Vagina (tissue), 2 donors: ENCODE measurements at places on chromosomes 6 and 20. TPM values are rescaled to one million over a fixed set of nuclear protein-coding genes. Genes with fewer than 3 reads are reported as not detected.

DNA sequence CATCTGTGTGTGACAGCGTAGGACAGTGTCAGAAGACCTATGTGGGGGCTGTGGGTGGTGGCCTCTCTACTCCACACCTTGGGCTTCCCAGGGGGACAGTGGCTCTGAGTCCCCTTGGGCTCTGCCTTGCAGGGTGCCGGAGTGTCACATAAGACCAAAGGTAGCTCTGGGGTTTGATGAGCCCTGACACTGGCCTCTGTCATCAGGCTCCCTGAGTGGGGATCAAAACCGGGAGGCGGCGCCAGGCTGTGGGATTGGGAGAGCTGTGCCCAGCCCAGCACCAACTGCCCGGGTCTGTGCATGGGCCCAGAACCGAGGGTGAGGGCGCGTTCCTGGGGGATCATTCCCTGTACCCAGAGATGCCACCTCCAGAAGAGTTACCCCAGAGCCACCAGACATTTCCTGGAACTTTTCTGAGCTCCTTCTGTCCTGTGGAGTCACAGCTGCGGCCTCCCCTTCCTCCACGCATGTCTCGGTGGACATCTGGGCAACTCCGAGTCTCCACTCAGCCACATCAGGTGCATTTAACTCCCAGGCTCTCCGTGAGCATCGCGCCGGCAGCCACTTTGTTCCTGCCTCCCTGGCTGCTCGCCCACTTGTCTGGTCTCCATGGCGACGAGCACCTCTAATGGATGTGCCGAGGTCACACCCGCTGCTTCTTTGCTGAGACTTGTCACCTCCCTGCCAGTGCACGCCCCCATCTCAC lies 94.7 kb downstream of the TMEM242 start:
- no peak for DNase-seq
- H3K27ac ChIP-seq = no peak overlapping the region
- no peaks in the 10 kb centered on the region for H3K4me1 ChIP-seq

DNA sequence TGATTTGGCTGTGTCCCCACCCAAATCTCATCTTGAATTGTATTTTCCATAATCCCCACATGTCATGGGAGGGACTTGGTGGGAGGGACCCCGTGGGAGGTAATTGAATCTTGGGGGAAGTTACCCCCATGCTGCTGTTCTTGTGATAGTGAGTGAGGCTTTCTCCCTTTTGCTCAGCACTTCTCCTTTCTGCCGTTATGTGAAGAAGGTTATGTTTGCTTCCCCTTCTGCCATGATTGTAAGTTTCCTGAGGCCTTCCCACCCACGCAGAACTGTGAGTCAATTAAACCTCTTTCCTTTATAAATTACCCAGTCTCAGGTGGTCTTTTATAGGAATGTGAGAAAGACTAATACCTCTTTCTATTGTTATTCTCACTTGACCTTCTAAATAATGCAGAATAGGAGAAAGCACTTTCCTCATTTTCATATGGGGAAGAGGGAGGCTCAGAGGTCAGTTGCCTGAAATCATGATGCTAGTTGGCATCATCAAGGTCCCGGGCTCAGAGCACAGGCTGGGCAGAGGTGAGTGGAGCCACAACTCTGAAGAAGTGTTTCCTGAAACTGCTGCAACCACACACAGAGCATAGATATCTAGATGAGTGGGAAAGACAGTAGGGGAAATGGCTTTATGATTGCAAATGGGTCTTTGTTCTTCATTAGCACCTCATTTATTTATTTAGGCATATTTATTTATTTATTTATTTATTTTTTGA lies 191.0 kb downstream of the QKI start:
- H3K4me1 ChIP-seq = no peaks in the 10 kb centered on the region
- no peaks in the 10 kb centered on the region for H3K36me3 ChIP-seq
- H3K4me3 ChIP-seq = no peak overlapping the region

KCNQ2 gene
- total RNA-seq = 1.2 TPM

DNA sequence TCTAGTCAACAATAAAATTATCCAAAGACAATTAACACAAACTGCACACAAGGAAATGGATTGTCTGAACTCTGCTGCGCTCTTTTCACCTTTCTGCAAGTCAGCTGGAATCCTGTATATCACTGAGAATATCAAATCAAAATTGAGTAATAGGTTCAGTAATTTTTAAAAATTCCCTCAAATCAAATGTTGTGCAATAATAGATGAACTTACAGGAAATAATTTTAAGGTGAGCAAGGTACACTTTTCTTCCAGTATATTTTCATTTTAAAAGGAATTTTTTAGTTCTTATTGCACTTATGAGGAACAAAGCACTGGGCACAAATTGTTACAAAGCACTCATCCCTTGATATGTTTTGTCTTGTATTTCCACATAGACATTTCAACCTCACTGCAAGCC lies 1.2 kb downstream of the SAYSD1 start:
- H3K36me3 ChIP-seq = peaks cover 7% of the 10 kb centered on the region
- no peak for DNase-seq
- H3K27ac ChIP-seq = no peak overlapping the region
- H3K4me3 ChIP-seq = peak overlapping the region; percentile 65

RGS17 gene
- total RNA-seq = 0.25 TPM

EGFL8 gene
- 13.3 TPM for total RNA-seq

GRCh38 chr6:169953686-169954085 lies 202.3 kb downstream of the ERMARD start:
- no peak overlapping the region for H3K4me3 ChIP-seq
- peaks cover under 1% of the 10 kb centered on the region for H3K4me1 ChIP-seq
- H3K27ac ChIP-seq = no peak overlapping the region
- no peaks in the 10 kb centered on the region for H3K36me3 ChIP-seq
- DNase-seq = peak; percentile 69
- H3K27me3 ChIP-seq = no peaks in the 10 kb centered on the region

GRCh38 chr20:33791959-33792597 lies 19.1 kb upstream of the CHMP4B start:
- DNase-seq = no peak
- H3K4me3 ChIP-seq = no peak overlapping the region
- no peaks in the 10 kb centered on the region for H3K27me3 ChIP-seq
- H3K4me1 ChIP-seq = peaks cover 9% of the 10 kb centered on the region

GNRH2 gene
- not detected for total RNA-seq

HS3ST5 gene
- not detected for total RNA-seq

DNA sequence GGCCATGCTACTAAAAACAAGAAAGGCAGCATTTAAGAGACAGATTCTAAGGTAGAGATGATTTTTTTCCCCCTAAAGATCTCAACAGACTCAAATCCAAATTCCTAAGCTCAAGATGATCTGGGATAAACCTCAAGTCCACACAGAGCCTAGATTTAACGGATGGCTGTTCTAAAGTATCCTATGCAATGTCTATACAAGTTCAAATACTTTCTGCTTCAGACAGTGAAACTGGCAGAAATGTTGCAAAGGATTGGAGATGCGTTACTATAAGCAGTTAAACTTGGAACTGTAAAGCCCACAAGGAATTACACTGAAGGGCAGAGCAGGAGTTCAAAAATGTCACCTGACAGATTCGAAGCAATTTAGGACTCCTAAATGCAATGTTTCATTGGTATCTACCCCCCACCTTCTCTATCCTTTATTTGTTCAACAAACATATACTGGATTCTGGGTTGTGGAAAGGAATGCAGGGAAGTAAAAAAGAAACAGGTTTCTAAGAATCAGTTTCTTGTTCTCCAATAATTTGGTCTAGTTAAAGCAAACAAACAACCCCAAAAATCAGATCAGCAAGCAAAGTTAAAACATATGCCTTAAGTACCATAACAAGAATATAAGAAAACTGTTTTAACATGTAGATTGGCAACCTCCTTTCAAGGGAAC lies 1.6 kb downstream of the DNAAF9 start:
- H3K4me3 ChIP-seq = peak overlapping the region; percentile 93
- H3K36me3 ChIP-seq = no peaks in the 10 kb centered on the region
- no peak for DNase-seq
- H3K27me3 ChIP-seq = no peaks in the 10 kb centered on the region
